ENCODE measurements at places on chromosomes 5 and 9.

DNA sequence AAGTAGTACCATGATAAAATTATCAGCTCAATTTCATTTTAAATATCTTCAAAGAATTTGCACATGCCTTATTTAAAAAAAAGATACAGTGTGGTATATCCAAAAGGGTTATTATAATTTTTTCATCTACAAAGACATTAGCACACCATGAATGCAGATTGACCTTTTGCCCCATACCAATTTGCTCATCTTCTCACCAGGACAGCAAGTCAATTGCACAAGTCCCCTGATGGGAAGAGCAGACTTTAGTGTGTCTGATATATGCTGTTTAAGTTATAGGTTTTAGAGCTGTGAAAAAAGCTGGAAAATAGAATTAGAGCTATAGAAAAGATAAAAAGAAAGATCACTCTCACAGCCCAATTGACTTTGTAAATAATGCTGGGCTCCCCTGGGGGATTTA lies 325.8 kb upstream of the CDH6 start:
- DNase-seq, result no peak

DNA sequence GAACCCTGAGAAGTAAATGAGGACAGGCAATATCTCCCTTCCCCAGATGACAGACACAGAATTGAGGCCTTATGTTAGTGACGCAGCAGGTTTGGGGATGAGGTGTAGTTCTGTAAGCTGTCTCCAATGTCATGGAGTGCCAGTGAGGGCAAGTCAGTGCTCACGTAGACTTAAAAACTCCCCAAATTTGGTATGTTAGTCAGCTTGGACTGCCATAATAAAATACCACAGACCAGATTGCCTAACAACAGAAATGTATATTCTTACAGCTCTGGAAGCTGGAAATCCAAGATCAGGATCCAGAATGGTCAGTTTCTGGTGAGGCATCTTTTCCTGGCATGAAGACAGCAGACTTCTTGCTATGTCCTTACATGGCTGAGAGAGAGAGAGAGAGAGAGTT lies 14.9 kb downstream of the FOXI1 start:
- no peak for DNase-seq

DNA sequence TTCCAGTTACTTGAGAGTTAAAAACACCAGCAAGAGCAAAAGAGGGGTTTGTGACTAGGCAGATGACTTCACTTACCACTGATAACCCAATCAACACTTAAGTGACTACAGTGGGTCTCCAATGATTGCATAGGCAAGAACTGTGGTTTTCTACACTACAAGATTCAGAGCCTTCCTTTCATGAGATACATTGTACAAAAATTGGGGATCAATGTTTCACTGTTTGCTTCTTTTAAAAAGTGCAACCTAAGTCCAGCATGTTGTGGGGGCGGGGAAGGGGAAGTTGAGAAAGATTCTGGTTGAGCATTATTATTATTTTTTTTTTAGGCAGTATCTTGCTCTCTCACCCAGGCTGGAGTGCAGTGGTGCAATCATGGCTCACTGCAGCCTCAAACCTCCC lies 3.6 kb downstream of the IQGAP2 start:
- no peak for DNase-seq

- DNase-seq, result peak; percentile 32
Observed at GRCh38 chr9:136808806-136809158, 1.0 kb downstream of the RABL6 start.

GRCh38 chr5:38780316-38780715 lies 65.5 kb upstream of the OSMR start:
- no peak for DNase-seq

- DNase-seq, result no peak
Observed at GRCh38 chr5:50745221-50745910, 78.9 kb downstream of the PARP8 start.

GRCh38 chr9:4666042-4666699 lies at the start of gene SPATA6L:
TSS of gene SPATA6L (minus strand) at chr9:4666480. CDS start at chr9:4666250, 230 bp downstream.
- no peak for DNase-seq

All from COLO829 (cell line).